Activated CD8-positive, alpha-beta memory T cell treated with anti-CD3 and anti-CD28 coated beads, Interleukin-2, amount 50 U/mL, for 48 hours (primary cell): ENCODE measurements at places on chromosomes 16 and 17.

DNA sequence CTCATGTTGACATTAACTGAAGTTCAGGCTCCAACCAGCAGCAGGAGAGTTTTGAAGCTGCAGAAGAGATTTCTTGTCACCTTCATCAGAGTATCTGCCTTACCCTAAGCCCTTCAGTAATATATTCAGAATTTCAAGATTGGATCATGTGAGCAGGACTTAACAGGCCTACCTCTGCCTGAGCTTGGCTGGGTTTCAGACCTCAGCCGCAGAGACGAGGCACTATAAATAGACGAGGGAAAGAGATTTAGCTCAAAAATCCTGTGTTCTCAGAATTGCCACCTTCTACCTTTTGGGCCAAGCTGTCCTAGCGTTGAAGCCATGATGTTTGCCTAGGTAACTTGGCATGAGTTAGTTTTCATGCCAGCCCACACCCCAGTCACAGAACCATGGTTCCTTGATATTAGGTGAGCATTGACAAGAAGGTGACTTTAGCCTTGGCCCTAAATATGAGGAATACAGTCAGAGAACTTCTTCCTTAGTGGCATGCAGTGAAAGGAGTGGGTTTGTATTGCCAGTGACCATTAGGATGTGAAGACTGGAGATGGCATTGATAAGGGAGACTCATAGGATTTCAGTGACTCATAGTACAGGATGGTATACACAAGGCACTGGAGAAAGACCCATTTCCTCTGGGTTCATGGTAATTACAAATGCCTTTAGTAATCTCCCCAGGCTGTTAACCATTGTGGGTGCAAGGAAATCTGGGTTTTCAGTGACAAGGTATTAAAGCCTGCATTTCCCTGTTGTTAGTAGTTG, 224.3 kb downstream of the MSI2 start:
- DNase-seq: no peak

- no peak for DNase-seq
Observed at GRCh38 chr17:3974980-3975379, 10.7 kb upstream of the ATP2A3 start.

GRCh38 chr16:67673712-67674580, 7.3 kb downstream of the C16orf86 start:
- no peak for DNase-seq

DNA sequence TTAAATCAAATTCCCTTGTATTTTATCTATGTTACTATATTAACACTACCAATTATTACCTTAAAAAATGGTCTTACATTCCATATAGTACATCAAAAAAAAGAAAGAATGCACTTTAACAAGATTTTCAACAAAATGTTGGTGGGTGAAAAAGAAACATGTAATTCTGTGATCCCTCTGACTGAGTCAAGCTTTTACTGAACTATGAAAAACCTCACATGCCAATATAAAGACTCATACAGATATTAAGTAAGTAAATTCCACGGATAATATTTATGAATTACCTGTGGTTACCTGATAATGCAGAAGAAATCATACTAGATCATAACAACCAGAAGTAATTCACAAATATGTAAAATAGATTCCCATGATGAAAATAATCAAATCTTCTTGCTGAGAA, 12.4 kb downstream of the COIL start:
- no peak for DNase-seq

DNA sequence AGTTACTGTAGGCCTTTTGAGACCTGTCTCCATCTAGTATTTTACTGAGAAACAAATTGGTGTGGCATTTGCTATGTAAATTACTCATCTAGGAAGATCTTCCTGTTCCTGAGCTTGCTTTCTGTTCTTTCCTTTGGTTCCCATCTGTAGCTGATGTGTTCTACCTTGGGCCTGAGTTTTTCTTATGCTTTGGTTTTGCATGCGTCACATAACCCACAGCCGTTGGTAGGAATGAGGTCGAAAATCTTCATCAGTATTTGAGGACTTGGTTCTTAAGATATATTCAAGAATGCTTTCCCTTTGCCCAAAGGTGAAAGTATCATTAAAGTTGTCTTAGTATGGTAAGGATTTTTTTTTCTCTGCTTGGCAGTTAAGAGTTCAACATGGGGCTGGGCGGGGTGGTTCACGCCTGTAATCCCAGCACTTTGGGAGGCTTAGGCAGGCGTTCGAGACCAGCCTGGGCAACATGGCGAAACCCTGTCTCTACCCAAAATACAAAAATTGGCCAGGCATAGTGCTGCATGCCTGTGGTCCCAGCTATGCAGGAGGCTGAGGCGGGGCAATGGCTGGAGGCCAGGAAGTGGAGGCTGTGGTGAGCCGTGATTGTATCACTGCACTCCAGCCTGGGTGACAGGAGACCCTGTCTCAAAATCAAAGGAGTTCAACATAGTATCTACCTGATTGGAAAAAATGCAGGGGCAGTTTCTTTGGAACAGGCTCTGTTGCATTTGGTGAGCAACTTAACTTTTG, 28.8 kb downstream of the IST1 start:
- DNase-seq: no peak

DNA sequence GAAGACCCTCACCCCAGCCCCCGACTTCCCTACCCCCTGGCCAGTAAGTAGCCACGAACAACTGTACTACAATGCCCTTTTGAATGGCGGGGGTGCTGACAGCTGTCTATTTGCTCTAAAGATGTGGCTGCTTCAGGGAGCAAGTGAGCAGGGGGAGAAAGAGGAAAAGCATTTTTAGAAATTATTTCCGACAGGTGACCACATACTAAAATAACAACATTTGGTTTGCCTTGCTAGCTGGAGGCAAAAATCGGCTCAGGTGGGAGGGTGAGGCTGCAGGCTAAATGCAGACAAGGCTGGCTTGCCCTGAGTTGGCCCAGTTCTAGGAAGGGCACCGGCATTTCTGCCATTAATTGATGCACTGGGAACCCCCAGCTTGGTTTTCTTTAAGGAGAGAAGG, 188.5 kb downstream of the XYLT1 start:
- no peak for DNase-seq

DNA sequence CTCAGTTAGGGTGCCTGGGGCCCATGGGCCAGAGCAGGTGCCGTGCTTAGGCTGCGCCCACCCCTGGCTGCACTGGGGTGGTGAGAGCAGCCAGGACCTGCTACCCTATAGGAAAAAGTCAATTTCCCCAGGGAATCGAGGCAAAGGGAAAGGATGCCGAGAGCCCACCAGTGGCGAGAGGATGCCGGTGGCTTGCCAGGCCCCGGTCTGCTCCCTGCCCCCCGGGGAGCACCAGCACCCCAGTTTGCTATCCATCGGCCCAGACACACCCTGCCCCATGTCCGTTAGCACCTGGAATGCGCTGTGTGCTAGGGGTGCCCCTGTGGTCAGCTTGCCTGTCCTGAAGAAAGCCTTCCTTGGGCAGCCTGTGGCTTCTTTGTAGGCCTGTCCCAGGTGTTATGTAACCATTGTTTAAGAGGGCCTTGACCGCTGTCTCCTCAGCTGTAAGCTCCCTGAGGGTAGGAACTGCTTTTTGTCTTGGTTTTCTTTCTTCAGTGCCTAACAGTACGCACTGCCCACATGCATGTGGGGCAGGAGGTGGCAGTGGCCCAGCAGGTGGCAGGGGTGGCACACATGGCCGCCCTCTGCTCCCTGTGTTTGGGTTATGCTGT, 40.8 kb downstream of the NT5M start:
- peak; percentile 32 for DNase-seq

DNA sequence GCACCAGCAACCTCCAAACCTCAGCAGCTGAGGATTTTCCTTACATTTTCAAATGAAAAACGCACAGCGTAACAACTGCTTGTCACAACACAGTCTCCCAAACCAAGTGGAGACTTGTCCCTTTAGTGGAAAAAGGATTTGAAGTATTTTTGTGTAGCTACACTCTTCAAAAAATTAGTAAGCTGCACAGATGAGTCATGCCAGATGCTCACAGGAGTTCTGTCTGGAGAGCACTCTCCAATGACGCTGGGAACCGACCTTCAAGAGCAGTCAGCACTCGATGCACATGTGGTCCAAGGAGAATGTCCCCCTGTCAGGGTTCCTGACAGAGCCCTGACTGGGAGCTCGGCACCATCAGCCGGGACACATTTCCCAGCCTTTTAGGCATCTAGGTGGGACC, 39.8 kb downstream of the MAP1LC3B start:
- DNase-seq: no peak

DNA sequence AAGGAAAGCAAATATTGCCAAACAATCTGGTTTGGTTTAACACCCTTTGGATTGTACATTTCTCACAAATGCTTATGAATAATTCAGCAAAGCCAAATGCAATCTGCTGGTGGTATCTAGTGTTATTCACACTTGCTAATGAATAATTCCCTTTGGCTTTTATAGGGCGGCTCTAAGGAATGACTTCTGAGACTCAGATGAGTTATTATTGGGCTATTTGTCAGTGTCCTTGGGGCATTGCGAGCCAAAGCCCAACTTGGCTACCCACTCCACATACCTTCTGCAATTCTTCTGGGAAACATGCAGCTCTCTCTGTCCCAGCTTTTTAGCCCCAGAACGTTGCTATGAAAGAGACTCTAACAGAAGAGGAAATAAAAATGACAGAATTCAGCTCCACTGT, 41.1 kb downstream of the FTO start:
- no peak for DNase-seq

DNA sequence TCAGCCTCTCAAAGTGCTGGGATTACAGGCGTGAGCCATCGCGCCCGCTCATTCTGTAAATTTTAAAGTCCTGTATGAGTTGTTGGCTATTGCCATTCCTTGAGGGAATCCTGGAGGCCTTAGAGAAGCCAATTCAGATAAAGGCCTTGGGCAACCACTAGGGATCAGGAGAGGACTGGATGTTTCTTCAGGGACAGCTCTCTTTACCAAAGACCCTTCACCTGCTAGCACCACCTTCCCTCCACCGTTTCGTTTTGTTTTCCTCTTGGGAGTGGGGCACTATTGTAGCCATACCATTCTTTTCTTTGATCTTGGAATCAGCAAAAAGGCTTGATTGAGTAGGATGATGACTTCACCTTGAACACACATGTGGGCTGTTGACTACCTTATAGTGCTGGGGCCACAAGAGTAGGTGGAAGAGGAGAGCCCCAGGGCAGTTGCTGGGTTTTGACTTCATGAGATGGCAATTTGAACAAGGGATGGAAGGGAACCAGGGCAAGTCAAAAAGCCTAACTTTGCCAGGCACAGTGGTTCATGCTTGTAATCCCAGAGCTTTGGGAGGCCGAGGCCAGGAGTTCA, 7.0 kb upstream of the ANKRD40CL start:
- no peak for DNase-seq

DNA sequence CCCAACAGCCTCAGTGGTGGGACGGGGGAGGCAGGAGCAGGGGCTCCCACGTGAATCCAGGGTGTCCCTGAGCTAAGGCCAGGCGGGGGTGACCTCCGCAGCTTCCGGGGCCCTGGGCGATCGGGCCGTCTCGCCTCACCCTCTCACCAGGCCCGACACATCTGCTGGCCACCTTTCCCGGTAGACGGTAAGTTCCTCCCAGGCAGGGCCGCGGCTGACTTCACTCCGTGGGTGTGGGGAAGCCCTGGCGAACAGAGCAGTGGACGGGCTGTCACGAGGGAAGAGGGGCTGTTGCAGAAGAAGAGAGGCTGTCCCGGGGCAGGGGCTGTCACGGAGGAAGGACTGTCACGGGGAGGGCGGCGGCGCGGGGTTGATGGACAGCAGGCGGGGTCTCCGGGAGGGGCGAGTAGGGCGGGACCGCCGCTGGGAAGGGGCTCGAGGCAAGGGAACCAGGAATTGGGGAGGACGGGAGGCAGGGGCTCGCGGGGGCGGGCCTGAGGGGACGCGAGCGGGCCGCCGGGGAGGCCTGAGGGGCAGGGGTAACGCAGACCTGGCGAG, 498 bp downstream of the PKMYT1 start:
- DNase-seq: peak; percentile 76

GRCh38 chr16:55073830-55074229, 143.2 kb downstream of the IRX5 start:
- DNase-seq: no peak

- no peak for DNase-seq
Observed at GRCh38 chr17:58432806-58433573, 15.7 kb upstream of the RNF43 start.

GRCh38 chr17:13346996-13347762, 254.6 kb downstream of the HS3ST3A1 start:
- no peak for DNase-seq

- DNase-seq: no peak
Observed at GRCh38 chr17:7183433-7184090, 4.4 kb upstream of the ASGR1 start.

- no peak for DNase-seq
Observed at GRCh38 chr16:23608194-23608593, 12.1 kb upstream of the NDUFAB1 start.

DNA sequence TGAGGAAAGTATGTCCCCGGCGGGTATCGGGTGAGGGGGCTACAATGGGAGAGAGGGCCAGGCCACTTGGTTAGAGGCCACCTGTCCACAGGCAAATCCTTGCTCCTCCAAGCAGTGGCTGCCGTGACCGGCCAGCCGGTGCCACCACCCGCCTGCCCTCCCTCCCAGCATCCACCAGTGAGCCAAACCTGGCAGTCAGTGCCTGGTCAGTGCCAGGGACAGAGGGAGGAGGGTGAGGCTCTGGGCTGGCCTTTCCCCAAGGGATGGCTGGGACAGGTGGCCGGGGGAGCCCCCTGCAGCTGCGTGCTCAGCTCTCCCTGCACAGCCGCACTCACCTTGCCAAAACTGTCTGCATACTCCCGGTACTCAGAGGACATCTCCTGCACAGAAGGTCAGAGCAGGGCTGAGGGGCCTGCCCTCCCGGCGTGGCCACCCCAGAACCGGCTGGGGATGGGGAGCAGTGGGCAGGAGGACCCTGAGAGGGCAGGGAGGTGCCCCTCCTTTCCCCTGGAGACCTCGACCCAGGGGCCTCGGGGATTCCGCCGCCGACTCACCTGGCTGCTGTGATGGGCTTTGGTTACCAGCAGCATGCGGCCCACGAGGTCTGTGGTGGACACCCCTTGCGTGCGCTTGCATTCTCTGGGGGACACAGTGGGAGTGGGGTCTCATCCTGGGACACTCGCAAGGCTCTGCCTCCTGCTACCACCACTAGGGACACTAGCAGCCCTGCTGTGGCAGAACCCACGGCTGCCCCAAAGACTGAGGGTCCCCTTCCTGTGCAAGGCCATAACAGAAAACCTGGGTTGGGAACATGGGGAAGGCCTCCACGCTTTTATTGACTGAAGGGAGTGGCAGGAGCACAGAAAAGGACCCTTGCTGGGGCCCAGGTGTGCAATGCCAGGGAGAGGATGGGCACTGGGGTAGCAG, 3.7 kb downstream of the PCYT2 start:
- no peak for DNase-seq
